ENCODE measurements at places on chromosomes 3 and 15.

GRCh38 chr15:65920825-65921309 lies 51.6 kb downstream of the RAB11A start:
- DNase-seq: no peak

- no peak for DNase-seq
These were observed 1.9 kb downstream of the ATP1B3 start for GRCh38 chr3:141878326-141878725.

DNA sequence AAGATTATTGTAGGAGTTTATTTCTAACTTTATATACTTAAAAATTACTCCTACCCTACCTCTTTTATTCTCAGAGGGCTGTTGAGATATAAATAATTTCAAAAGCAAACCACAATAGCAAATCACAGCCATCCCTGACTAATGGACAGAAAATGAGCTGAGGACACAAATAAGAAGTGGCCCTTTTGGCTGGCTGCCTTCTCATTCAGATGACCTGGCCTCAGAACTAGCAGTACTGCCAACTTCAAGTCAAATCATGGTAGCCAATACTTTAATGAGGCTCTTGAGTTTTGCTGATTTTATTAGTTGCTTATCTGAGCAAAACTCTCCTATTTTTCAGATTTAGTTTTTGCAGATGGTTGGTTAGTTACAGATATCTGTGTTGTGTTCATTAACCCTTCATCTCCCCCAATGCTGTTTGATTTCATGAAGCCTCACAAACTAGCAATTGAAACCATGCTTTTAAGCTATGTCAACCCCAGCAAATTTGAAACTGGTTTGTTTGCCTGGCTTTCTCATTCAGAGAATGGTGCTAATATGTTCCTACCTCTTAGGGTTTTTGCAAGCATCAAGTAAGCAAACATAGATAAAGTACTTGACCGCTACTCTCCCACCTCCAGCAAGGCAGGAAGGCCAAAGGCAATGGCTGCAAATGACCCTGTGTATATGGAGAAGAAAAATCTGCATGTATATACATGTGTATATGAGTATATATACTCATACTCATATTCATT lies 73.4 kb upstream of the HACD2 start:
- DNase-seq: no peak

- no peak for DNase-seq
These were observed 120.5 kb upstream of the ALDH1A3 start for GRCh38 chr15:100759106-100759505.

DNA sequence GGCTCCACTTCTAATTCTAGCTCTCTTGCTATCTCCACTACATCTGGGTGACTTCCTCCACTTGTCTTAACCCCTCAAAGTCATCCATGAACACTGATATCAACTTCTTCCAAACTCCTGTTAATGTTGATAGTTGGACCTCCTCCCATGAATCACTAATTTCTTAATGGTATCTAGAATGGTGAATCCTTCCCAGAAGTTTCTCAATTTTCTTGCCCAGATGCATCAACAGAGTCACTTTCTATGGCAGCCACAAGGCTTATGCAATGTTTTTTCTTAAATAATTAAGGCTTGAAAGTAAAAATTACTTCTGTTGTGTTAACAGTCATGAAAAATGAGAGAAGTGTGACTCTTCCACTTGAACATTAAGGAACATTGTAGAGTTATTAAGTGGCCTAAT lies 164.3 kb downstream of the PCCB start:
- DNase-seq: no peak

DNA sequence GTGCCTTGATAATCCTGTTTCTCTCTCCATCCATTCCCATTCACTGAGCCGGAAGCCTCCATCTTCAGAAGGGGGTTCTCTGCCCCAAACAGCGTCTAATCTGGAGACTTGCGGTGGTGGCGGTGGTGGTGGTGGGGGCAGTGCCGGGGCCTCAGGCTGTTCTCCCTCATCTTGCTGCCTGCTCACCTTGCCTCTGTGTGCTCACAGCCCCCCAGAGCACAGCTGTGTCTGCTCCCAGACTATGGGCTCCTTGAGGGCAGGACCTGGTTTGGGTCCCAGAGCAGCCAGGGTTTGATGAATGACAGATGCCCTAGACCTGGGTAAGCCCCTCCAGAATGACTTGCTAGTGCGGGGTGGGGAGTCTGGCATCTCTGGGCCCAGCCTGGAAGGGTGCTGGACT lies 430 bp upstream of the PSTPIP1 start:
- DNase-seq: no peak

GRCh38 chr3:52752045-52752660 lies 18.6 kb downstream of the NEK4 start:
- DNase-seq: no peak

GRCh38 chr15:67815036-67815592 lies 10.2 kb upstream of the SKOR1 start:
- no peak for DNase-seq

DNA sequence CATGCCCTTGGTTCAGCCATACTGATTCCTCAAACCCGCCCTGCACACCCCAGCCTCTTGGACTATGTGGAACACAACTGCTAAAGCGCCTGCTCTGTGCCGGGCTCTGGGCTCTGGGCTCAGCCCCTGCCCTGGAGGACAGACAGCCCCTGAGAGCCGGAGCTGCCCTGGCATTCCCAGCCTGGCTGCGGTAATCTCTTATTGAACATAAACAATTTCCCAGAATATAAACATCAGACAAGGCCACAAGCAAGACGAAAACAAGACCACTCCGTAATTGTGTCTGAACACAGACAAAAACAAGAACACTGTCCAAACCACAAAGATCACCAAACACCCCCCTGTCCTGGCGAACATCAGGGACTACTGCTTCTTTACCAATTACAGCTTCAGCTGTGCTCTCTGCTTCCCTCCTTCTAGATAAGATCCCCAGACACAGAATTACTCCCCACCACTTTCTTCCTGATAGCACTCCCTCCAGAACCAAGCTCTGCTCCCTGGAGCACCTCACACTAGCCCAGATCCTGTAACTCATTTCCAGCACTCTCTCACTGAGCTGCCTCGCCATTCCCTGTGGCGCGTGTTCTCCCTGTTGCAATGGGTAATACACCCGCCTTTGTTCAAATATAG lies 57.1 kb upstream of the TLE3 start:
- DNase-seq: no peak

- DNase-seq: peak; percentile 72
These were observed 7.7 kb downstream of the TNK2 start for GRCh38 chr3:195900436-195901355.

- no peak for DNase-seq
These were observed 148.1 kb downstream of the WDR76 start for GRCh38 chr15:43974852-43975251.

DNA sequence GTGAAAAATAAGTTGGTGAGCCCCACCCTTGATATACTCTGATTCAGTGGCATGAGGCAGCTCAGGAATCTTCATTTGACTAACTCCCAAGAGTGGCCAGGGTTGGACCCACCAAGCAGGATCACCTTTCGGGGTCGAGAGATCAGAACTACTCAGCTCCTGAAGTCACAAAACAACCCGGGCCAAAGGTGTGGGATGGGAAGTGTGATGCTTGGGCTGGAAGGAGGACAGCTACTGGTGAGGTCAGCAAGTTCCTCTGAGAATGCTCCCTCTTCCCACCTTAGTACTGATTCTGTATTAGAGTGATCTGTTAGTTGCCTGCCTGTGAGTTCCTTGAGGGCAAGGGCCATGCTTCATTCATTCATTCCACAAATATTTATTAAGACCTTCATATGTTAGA lies 15.1 kb downstream of the ESYT3 start:
- no peak for DNase-seq

DNA sequence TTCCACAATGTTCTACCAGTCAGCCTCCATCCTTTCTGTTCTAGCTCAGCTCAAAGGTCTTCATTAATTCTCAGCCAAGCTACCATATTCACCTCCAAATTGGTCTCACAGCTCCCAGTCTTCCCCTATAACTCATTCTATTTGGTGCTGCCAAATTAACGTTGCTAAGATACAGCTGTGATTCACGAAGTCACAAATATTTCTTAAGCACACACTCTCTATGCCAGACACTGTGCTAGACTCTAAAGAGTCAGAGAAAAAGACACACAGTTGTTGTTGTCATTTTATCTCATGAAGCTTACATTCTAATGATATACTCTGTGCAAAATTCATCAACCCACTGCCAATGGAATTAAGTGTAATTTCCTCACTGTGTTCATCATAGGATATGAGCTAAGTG lies 102.8 kb downstream of the FRMD5 start:
- DNase-seq: no peak

GRCh38 chr3:127763816-127764215 lies 58.5 kb downstream of the MGLL start:
- DNase-seq: no peak

GRCh38 chr15:93413745-93414144 lies 324.7 kb upstream of the RGMA start:
- DNase-seq: no peak

DNA sequence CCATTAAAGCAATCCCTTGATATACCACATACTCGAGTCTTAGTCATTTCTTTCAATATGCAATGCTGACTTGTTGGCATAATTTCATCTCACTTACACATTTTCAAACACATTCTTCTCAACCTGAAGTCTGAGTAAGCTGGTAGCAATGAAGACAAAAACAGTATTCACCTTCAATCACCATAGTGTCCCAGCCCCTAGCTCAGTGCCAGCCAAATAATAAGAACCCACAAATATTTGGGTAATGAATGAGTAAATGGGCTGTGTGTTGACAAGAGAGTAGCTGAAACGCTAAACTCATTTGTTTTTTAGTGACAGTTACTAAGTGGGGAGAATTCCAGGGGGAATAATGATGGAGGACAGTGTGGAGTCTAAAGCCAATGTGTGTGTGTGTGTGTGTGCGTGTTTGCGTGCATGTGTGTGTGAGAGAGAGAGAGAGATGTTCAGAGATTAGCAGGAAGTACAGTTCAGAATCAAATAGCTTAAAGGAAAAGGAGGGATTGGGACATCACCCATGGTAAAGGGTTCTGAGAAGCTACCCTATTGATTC lies 165.7 kb downstream of the GAP43 start:
- no peak for DNase-seq

- no peak for DNase-seq
These were observed 98.6 kb downstream of the ALCAM start for GRCh38 chr3:105465251-105465853.

- no peak for DNase-seq
These were observed 9.2 kb downstream of the FYCO1 start for GRCh38 chr3:45986303-45986982.

- no peak for DNase-seq
These were observed 1.7 kb downstream of the KLHL25 start for GRCh38 chr15:85792912-85793590.

GRCh38 chr3:33881156-33882064 lies 83.0 kb downstream of the PDCD6IP start:
- no peak for DNase-seq

GRCh38 chr3:150255826-150256225 lies 152.3 kb upstream of the TSC22D2 start:
- DNase-seq: no peak

- no peak for DNase-seq
These were observed 38.1 kb downstream of the TM2D3 start for GRCh38 chr15:101614001-101614585.

DNA sequence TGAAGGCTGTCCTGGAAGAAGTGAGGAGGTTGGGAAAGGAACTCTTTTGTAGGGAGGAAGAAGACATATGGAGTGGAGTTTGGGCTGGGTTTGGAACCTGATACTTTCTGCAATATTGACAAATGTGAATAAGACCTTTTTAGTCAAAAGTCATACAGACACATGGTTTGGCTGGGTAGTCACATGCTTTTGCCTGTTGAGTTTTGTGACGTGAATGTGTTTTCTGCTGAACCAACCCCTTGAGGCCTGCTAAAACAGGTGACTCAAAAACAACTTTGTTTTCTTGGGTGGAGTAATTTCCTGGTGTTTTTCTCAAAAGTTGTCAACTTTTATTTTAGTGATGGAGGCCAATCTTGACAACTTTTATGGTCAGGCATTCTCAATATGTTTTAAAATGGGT lies 39.4 kb upstream of the CCR4 start:
- DNase-seq: no peak

GRCh38 chr15:90838544-90838943 lies 29.8 kb upstream of the FURIN start:
- peak; percentile 65 for DNase-seq

- DNase-seq: peak; percentile 72
These were observed 753 bp downstream of the ITGB5 start for GRCh38 chr3:124886168-124887056.

GRCh38 chr3:155629556-155629955 lies 115.3 kb downstream of the PLCH1 start:
- no peak for DNase-seq

DNA sequence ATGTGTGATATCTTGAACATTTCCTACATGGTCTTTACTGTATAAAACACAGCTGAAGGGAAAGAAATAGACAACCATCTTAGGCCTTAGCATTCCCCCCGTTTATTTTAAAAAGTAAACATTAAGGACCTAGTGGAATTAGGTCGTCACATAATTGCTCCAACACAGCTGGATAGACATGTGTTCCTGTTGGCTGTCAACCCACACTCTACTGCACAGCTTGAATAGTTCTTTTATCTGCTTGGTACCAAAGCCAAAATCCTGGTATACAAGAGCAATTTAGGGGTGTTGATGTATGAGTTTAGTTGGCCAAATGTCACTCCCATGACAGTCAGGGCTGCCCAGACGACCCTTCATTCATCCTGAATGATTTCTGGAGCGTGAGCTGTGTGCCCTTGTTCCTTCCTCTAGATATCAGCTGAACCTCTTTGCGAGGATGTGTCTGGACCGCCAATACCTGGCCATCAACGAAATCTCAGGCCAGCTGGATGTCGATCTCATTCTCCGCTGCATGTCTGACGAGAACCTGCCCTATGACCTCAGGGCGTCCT lies 179.7 kb downstream of the ITPR1 start:
- no peak for DNase-seq

- no peak for DNase-seq
These were observed 445.2 kb downstream of the SQOR start for GRCh38 chr15:46080016-46080415.

DNA sequence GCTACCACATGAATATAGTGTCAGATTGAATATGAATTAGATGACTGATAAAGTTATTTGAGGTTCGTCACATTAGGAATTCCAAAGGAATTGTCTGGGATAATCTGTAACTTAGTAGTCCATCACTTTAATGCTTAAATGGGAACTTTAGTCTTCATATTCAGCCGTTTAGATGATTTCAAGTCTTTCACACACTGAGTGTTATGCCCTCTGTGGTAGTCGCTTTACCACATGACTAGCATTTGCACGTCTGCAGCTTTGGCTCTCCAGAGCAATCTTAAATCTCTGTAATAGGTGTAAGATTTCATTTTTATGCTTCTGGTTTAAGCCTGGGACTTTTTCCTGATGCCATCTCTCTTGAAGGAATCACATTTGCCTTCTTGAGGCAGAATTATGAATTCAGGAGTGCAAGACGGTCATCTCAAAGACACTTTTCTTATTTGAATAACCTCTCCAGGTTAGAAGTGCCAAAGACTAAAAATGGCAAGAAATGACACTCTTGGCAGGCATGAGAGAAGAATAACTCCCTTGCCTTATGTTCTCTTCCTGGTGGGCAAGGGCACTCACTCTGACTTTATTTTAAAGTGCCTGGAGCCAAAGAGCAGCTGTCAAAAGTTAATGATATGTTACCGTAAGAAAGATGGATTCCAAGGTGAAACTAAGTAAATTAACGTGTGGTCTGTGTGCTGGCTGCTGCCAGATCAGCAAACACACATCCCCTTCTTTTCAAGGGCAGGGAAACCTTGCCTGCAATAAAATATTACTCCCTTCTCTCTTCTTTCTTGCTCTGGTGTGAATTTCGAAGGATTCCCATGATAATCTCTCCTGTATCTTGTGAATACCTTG lies 153.3 kb downstream of the B3GALNT1 start:
- no peak for DNase-seq

GRCh38 chr15:69340243-69340900 lies 41.7 kb downstream of the PAQR5 start:
- no peak for DNase-seq

All from activated CD8-positive, alpha-beta memory T cell treated with anti-CD3 and anti-CD28 coated beads for 24 hours (primary cell).